ENCODE measurements at places on chromosomes 3 and 15. TPM values are rescaled to one million over a fixed set of nuclear protein-coding genes. Genes with fewer than 3 reads are reported as not detected.

- no peak for DNase-seq
Measured at GRCh38 chr15:74201710-74202420, 722 bp downstream of the STRA6 start.

DNA sequence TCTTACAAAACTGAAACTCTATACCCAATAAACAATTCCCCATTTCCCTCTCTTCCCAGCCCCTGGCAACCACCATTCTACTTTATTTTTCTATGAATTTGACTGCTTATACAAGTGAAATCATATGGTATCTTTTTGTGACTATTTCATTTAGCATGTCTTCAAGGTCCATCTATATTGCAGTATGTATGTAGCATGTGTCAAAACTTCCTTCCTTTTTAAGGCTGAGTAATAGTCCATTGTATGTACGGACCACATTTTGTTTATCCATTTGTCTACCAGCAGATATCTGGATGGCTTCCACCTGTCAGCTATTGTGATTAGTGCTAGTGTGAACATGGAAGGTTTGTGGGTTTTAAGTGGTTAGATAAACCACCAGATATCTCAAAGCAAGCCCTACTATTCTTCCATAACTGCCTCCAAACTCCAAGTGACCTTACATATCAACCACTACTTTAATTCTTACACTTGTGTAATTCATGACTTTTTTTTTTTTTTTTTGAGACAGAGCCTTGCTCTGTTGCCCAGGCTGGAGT lies 134.7 kb downstream of the TMCC1 start:
- DNase-seq: no peak

DNA sequence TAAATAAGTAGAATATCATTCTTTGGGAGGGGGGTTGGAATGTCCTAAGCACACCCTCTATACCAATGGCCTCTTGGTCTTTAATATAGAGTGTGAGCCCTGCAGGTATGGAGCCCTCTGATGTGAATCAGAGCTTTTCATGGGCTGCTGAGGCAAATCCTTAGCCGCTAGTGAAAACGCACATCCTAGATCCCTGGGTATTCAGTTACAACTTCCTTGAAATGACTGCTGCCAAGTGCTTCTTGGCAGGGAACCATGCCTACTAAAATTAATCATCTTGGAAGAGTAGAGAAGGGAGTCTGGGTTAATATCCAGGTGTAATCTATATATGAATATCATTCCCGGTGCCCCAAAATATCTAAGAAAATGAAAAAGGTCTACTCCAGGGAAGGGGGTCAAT lies 109.1 kb downstream of the POLQ start:
- no peak for DNase-seq

DNA sequence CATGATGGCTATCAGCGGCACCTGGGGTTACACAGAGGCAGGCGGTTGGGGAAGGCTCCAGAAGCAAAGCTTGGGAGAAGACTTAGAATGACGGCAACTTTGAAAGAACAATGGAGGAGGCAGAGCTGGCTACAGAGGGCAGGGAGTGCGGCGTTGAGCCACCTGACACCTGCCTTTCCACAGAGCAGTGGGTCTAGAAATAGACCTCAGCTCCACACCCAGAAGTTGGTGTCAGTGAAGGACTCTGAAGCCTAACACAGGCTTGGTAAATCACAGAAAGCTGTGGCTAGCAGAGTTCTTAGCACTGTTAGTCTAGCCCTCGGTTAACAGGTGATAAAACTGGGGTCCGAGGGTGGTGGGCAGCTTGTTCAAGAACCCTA lies 23.1 kb upstream of the EHD4 start:
- no peak for DNase-seq

Gene GORASP1
- 31.6 TPM for total RNA-seq

DNA sequence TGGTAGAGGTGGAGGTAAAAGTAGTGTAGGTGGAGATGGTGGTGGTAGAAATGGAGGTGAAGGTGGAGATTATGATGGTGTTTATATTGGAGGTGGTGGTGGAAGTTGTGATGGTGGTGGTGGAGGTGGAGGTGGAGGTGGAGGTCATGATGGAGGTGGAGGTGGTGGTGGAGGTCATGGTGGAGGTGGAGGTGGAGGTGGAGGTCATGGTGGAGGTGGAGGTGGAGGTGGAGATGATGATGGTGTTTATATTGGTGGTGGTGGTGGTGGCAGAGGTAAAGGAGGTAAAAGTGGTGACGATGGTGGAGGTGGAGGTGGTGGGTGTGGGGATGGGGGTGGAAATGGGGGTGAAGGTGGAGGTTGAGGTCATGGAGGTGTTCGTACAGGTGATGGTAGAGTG lies 107.8 kb downstream of the ASB7 start:
- no peak for DNase-seq

Gene LRRC2
- 0.27 TPM for total RNA-seq

- DNase-seq: no peak
Measured at GRCh38 chr15:56254265-56254664, 10.6 kb upstream of the RFX7 start.

GRCh38 chr3:162546910-162547309 lies 1050.3 kb downstream of the OTOL1 start:
- no peak for DNase-seq

GRCh38 chr15:51137880-51138430 lies 43.2 kb upstream of the TNFAIP8L3 start:
- no peak for DNase-seq

Gene UNC45A
- 59.3 TPM for total RNA-seq

DNA sequence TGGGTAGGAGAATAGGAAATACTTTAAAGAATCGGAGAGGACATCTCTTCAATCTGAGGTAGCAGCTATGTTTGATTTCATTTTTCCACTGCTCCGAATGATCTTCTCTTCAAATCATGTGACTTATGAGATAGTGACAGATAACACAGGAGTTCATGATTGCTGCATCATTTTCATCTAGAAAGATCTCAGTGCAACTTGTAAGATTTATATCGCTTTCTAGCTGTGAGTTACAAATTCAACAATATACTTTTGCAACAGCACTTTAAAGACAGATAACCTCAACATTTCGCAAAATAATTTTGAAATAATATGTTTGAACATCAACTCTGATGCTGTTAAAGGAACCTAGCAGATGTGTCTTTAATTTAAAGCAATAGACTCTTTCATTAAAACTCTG lies 99.9 kb upstream of the CCDC80 start:
- DNase-seq: no peak

GRCh38 chr3:155934230-155934629 lies 63.8 kb downstream of the GMPS start:
- DNase-seq: no peak

Gene EFCC1
- total RNA-seq: not detected

GRCh38 chr15:58704155-58704865 lies 45.2 kb downstream of the ADAM10 start:
- no peak for DNase-seq

Gene ESYT3
- total RNA-seq: 0.74 TPM

DNA sequence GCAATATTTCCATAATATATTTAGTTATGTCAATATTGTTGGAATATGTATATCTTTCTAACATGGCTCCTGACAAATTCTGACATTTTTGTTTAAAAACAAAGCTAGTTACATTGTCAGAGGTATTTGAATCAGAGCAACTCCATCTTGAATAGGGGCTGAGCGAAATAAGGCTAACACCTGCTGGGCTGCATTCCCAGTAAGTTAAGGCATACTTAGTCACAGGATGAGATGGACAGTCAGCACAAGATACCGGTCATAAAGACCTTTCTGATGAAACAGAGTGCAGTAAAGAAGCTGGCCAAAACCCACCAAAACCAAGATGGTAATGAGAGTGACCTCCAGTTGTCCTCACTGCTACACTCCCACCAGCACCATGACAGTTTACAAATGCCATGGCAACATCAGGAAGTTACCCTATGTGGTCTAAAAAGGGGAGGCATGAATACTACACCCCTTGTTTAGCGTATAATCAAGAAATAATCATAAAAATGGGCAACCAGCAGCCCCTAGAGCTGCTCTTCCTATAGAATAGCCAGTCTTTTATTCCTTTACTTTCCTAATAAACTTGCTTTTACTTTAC lies 30.4 kb downstream of the RPL22L1 start:
- no peak for DNase-seq

DNA sequence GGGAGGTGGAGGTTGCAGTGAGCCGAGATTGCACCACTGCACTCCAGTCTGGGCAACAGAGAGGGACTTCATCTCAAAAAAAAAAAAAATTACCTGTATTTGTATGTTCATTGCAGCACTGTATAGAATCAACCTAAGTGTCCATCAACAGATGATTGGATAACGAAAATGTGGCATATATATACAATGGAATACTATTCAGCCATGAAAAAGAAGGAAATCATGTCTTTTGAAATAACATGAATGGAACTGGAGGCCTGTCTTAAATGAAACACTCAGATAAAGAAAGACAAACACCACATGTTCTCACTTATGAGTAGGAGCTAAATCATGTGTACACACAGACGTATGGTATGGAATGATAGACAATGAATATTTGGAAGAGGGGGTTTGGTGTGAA lies 59.4 kb upstream of the MEF2A start:
- DNase-seq: no peak

Gene ACKR2
- 0.40 TPM for total RNA-seq

Gene CCR5
- 25.2 TPM for total RNA-seq

DNA sequence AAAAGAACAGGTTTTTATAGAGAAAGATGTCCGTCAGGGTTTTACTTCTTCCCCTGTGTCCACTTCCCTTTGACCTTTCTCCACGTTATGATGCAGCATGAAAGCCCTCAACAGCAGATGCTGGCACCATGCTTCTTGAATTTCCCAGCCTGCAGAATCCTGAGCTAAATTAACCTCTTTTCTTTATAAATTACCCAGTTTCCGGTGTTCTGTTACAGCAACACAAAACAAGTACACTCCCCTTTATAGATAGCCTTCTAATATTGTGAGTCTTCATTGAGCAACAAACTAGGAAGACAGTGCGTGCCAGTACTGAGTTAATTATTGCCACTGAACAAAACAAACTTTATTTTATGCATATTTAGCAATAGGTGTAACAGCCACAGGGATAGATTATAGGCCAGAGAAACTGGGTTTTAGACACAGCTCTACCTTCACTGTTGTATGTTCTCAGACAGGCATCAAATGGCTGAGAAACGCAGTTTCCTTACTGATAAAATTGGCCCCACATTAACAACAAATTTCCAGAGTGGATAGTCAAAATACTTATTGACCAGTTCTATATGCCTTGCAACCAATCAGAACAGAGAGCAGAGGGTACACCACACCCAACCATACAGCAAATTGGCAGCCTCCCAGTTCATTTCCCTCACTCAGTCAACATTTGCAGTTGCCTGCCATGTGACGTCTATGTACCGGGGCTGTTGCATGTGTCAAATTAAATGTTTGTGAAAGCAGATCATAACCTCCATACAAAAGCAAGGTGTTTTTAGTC lies 14.4 kb upstream of the TBL1XR1 start:
- DNase-seq: no peak

- DNase-seq: no peak
Measured at GRCh38 chr3:72337480-72337855, 510.8 kb downstream of the SHQ1 start.

DNA sequence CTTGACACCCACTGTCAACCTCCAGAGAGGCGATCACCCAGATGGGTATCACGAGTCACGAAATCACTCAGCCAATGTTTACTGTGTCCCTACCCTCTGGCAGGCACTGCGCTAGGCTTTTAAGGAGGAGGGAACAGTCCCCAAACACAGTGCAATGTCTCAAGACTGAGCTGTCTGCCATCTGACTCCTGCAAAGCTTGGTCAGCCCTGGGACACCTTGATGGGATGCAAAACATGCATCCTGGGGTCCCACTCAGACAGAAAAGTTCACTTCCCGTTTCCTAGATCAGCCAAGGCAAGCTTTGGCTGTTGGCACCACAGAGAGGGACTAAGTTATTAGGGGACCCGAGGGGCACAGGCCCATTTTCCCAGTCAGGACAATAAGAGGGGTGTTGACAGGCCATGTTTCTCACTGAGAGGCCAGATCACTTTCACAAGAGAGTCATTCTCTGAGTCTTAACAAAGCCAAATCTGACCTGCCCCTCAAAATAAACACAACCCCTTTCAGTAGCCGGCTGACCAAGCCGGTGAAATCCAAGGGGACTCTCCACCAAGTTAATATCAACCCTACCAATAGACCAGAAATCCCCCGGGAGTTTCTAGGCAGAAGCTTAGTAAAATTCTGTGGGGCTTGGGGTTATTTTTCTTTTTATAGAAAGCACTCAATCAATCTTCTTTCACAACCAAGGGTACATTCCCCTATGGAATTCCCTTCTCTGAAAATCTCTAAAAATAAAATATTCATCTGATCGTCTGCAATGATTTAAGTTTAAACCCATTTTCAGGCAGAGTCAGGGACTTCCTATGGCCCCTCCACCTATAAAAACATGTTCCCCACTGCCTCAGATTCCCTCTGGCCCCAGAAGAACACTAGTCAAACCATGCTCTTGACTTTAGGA lies 3.5 kb downstream of the RFTN1 start:
- DNase-seq: no peak

Gene PRR20G
- not detected for total RNA-seq

DNA sequence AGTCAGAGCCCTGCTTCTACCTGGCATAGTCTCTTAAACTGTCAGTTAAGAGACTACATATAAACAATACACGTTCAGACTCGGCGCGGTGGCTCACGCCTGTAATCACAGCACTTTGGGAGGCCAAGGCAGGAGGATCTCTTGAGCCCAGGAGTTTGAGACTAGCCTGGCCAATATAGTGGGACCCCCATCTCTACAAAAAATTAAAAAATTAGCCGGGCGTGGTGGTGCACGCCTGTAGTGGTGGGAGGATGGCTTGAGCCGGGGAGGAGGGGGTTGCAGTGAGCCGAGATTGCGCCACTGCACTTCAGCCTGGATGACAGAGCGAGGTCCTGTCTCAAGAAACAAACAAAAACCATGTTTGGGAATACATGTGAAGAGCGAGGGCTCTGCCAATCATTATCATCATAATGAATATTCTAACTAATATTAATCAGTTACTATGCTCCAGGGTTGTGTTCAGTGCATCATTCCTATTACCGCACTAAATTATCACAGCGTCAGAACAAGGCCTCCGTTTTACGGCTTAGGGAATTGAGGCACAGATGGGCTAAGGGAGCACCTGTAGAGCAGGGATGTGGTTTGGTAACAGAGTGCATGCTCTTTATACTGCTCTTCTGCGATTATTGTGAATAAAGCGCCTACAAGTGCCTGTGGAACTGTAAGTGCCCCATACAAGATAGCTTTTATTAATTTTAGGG lies 844 bp upstream of the UQCC5 start:
- DNase-seq: peak; percentile 7

GRCh38 chr3:13644341-13645117 lies 95.6 kb downstream of the FBLN2 start:
- no peak for DNase-seq

Gene NRROS
- 40.6 TPM for total RNA-seq

Gene RETNLB
- total RNA-seq: not detected

Gene SOX2
- total RNA-seq: not detected

Gene GPR87
- 0.22 TPM for total RNA-seq

- no peak for DNase-seq
Measured at GRCh38 chr15:37973856-37974255, 39.4 kb downstream of the TMCO5A start.

DNA sequence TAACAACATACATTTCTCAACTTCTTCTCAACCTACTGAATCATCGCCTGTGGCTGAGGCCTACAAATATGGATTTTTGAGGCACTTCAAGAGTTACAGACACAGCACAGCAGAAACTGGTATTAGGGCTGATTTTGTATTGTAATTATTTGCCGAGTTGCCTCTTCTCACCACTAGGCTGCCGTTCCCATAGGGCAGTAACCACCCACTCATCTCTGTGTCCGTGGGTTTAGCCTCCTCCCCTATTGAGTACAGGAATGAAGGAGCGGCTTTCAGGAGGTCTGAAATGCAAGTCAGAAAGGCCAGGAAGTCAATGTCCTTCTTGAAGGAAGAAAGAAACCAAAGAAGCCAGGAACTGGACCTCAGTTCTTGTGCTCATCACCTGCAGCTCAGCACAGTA lies 220.8 kb downstream of the MTHFS start:
- DNase-seq: no peak

Gene STAC
- 0.15 TPM for total RNA-seq

Gene FSIP1
- 0.30 TPM for total RNA-seq

Data from activated CD4-positive, alpha-beta T cell treated with anti-CD3 and anti-CD28 coated beads, Interleukin-2, amount 10 ng/mL, durations not matched to agents 7 days and 5 days (primary cell).